ENCODE measurements at places on chromosomes 6 and 20.

DNA sequence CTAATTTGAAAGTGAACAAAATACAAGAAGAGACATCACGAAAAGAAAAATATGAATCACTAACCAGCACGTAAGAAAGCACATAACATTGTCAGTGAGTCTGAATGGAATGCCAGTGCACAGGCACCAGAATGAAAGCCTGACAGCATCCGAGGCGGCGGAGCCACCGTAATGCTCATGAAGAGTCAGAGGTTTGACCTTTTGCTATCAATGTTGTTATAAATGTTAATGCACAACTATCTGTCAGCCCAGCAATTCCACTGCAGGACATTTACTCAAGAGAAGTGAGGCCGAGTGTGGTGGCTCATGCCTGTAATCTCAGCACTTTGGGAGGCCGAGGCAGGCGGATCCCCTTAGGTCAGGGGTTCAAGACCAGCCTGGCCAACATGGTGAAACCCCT, 562.1 kb downstream of the PRKN start:
- no peak for DNase-seq

DNA sequence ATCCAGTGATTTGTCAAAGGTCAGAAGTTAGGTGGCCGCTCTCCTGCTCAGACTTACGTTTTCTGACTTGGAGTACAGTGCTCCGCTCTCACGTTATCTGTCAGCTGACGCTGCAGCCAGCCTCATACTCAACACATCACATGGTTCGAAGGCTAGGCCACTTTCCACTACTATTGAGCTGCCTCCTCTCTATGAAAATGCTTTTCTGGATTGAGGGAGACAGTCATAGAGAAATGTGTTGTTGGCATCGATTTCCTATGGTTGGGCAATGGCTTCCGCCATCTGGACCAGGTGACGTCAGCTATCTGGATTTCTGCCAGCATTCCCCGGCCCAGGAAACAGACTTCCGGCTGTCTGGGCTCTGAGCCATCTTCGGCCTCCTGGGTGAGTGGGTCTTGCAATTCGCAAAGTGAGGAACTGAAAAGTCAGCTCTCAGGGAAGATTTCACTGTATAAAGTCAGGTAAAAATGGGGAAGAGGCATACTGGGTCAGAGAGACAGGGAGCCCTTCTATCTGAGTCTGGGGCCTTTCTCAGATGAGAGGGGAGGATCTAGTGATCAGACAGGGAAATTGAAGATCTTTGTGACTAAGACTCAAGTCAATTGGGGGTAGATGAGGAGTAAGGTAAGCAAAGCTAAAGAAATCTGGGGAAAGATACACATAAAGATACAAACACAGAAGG, 37.5 kb upstream of the IER3 start:
- no peak for DNase-seq

GRCh38 chr20:62755817-62756724, 40.2 kb upstream of the MRGBP start:
- DNase-seq, result no peak

GRCh38 chr6:75467284-75467683, 26.3 kb downstream of the FILIP1 start:
- DNase-seq, result no peak

GRCh38 chr6:158835616-158836221, 16.6 kb upstream of the EZR start:
- DNase-seq, result no peak
